Gastrocnemius medialis (tissue), 4 donors: ENCODE measurements at places on chromosomes 16 and 17. TPM values are rescaled to one million over a fixed set of nuclear protein-coding genes. Genes with fewer than 3 reads are reported as not detected.
A peak's percentile ranks its signal among the peaks of the same experiment; 100 is the strongest.

DNA sequence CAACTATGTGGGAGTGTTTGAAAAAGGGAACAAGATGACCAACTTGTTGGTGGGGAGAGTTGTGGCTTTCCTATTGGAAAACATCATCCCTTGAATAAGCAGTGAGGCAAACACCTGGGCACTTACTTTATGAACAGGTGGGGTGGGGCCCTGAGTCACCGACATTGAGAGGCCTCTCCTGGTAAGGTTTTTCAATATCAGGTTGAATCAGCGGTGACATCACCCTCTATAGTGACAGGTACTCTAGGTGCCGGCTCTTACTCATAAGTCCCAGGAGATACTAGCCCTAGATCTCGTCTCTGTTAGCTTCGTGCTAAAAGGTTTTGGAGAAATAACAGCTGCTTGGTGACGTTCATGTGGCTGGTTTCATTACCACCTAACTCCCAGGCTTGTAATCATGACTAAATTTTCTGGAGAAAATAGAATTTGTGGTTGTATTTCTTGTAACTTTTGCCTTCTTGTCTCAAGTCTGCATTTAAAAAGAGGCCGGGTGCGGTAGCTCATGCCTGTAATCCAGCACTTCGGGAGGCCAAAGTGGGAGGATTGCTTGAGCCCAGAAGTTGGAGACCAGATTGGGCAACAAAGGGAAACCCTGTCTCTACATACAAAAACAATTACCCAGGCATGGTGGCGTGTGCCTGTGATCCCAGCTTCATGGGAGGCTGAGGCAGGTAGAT, 19.3 kb downstream of the CDH1 start:
- H3K36me3 ChIP-seq: no peaks in the 10 kb centered on the region
- H3K4me1 ChIP-seq: no peaks in the 10 kb centered on the region
- no peak overlapping the region for H3K27ac ChIP-seq
- DNase-seq: no peak

- no peaks in the 10 kb centered on the region for H3K4me1 ChIP-seq
- no peaks in the 10 kb centered on the region for H3K27me3 ChIP-seq
- no peaks in the 10 kb centered on the region for H3K36me3 ChIP-seq
- DNase-seq: no peak
- no peak overlapping the region for H3K4me3 ChIP-seq
Observed at GRCh38 chr17:71505981-71506380, 614.8 kb upstream of the SOX9 start.

The IL32 gene
- 50.2 TPM for total RNA-seq

- H3K36me3 ChIP-seq: peaks cover 73% of the 10 kb centered on the region
- H3K4me3 ChIP-seq: peak overlapping the region; percentile 34
Observed at GRCh38 chr16:68563631-68564381, 24.7 kb downstream of the ZFP90 start.

GRCh38 chr17:33009636-33010035, 18.0 kb downstream of the SPACA3 start:
- H3K27me3 ChIP-seq: no peaks in the 10 kb centered on the region
- no peaks in the 10 kb centered on the region for H3K36me3 ChIP-seq
- H3K4me3 ChIP-seq: no peak overlapping the region
- no peak overlapping the region for H3K27ac ChIP-seq

- DNase-seq: no peak
- H3K27me3 ChIP-seq: no peaks in the 10 kb centered on the region
- no peak overlapping the region for H3K27ac ChIP-seq
- H3K36me3 ChIP-seq: no peaks in the 10 kb centered on the region
- H3K4me1 ChIP-seq: no peaks in the 10 kb centered on the region
Observed at GRCh38 chr16:47064775-47065174, 79.0 kb downstream of the NETO2 start.

The CD7 gene
- total RNA-seq: not detected

- H3K4me1 ChIP-seq: peaks cover 16% of the 10 kb centered on the region
- no peak for DNase-seq
- no peaks in the 10 kb centered on the region for H3K36me3 ChIP-seq
Observed at GRCh38 chr17:7039832-7040231, 4.0 kb downstream of the SLC16A13 start.

The NLRP1 gene
- total RNA-seq: 3.6 TPM

- H3K4me1 ChIP-seq: no peaks in the 10 kb centered on the region
- no peak for DNase-seq
- no peaks in the 10 kb centered on the region for H3K36me3 ChIP-seq
Observed at GRCh38 chr17:14791221-14791620, 473.9 kb downstream of the PMP22 start.

- no peaks in the 10 kb centered on the region for H3K36me3 ChIP-seq
- no peak overlapping the region for H3K27ac ChIP-seq
- peaks cover 9% of the 10 kb centered on the region for H3K4me1 ChIP-seq
- no peak overlapping the region for H3K4me3 ChIP-seq
- no peak for DNase-seq
Observed at GRCh38 chr16:58201163-58201562, 3.3 kb upstream of the CSNK2A2 start.

GRCh38 chr16:89409161-89409711, 81.1 kb downstream of the ANKRD11 start:
- H3K36me3 ChIP-seq: no peaks in the 10 kb centered on the region
- no peak for DNase-seq
- no peak overlapping the region for H3K4me3 ChIP-seq
- no peaks in the 10 kb centered on the region for H3K27me3 ChIP-seq
- peak overlapping the region; percentile 82 for H3K27ac ChIP-seq

DNA sequence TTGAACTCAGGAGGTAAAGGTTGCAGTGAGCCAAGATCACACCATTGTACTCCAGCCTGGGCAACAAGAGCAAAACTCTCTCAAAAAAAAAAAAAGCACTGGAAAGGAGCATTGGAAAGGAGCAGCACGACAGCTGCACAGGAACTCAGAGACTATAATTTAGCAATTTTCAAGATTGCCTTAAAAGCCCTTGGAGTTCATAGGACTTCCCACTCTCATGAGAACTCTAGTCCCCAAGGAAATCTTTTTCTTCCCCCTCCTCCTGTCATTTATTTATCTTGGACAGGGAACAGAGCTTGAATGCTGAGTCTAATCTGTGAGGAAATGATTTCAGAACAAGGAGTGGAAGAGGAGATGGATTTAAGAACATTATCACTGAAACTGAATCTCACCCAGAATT, 69.0 kb downstream of the PLXDC1 start:
- H3K27me3 ChIP-seq: no peaks in the 10 kb centered on the region
- H3K27ac ChIP-seq: peak overlapping the region; percentile 61
- H3K4me1 ChIP-seq: peaks cover 19% of the 10 kb centered on the region
- no peak overlapping the region for H3K4me3 ChIP-seq

The RASD1 gene
- 264 TPM for total RNA-seq

DNA sequence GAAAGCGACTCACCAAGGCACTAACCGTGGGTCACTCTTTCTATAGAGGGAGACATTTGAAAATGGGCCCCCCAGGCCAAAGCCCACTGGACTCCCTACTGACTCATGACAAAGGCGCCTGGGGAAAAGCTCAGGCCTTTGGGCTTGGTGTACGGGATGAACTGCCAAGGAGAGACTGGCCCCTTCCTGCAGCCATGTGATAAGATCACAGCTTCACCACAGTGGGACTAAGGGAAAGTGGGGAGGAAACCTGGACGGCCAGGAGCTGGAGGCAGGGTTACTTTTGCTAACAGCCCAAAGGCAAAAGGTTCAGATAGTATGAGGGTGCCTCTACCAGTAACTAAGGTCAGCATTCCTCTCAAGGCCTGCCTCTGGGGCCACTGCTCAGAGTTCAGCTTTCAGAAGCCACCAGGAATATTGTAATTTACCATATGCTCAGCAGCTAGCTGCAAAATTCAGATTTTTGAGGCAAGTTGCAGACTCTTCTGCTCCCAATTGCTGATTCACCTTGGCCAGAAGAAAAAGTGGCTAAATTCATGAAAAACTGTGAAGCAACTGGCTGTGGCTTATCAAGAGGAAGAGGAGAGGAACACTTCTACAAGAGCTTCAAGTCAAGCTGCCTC, 37.1 kb upstream of the SLC25A19 start:
- H3K4me1 ChIP-seq: peaks cover 8% of the 10 kb centered on the region
- no peak overlapping the region for H3K27ac ChIP-seq
- no peak overlapping the region for H3K4me3 ChIP-seq
- no peaks in the 10 kb centered on the region for H3K27me3 ChIP-seq
- H3K36me3 ChIP-seq: peaks cover 6% of the 10 kb centered on the region

The HOXB1 gene
- total RNA-seq: not detected

GRCh38 chr16:81808933-81809480, 29.9 kb downstream of the PLCG2 start:
- H3K4me1 ChIP-seq: no peaks in the 10 kb centered on the region
- no peak overlapping the region for H3K27ac ChIP-seq
- H3K36me3 ChIP-seq: no peaks in the 10 kb centered on the region

The STH gene
- not detected for total RNA-seq

DNA sequence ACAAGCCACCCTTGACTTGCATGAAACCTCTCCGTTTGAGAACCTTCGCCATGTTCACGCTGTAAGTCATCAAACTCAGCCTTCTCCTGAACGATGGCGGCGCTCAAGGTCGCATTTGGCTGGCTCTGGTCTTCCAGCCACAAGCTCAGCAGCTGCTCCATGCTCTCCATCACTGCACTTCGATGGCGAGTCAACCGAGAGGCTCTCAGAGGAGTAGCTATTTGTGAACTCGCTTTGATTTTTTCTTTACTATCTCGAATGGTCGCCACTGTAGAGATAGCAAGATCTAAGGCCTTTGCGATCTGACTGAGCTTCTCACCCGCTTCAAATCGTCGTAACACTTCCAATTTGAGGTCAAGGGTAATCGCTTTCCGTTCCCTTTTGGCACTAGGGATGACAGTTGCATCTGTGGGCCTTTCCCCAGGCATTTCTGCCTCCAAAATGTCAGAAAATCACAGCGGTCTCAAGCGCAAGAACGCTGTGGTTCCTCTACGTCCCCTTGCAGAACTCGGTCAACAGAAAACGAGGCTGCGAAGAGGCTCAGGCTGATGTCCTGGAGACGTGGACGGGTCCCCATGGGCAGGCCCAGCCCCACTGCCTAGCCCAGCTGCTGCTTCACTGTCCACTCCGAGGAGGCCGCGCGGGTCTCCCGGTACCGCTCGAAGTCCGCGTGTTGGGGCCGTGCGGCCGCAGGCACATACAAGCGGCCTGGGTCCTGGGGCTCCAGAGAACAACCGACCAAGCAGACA, 23.1 kb downstream of the DEF8 start:
- no peaks in the 10 kb centered on the region for H3K36me3 ChIP-seq
- peak overlapping the region; percentile 100 for H3K4me3 ChIP-seq
- peak overlapping the region; percentile 98 for H3K27ac ChIP-seq
- DNase-seq: peak; percentile 27

DNA sequence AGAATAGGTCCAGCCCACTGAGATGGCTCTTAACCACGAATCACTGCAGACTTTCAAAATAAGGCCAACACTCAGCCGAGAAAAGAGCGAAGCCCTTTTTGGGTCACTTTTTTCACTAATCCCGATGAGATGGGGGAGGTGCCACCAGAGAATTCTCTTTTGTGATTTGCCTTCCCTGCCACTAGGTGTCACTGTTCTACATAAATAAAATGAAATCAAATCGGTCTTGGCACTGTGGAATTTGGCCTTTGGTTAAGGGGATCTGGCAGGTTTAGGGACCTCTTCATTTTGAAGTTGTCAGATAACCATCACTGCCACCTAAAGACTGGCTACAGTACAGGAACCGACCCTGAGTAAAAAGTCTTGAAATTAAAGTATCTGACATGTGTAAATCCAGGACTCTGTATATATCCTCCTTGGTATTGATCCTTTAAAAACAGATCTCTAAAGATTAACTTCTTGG, 147.0 kb downstream of the HS3ST4 start:
- no peak overlapping the region for H3K4me3 ChIP-seq
- H3K27me3 ChIP-seq: no peaks in the 10 kb centered on the region
- no peak overlapping the region for H3K27ac ChIP-seq
- DNase-seq: no peak

DNA sequence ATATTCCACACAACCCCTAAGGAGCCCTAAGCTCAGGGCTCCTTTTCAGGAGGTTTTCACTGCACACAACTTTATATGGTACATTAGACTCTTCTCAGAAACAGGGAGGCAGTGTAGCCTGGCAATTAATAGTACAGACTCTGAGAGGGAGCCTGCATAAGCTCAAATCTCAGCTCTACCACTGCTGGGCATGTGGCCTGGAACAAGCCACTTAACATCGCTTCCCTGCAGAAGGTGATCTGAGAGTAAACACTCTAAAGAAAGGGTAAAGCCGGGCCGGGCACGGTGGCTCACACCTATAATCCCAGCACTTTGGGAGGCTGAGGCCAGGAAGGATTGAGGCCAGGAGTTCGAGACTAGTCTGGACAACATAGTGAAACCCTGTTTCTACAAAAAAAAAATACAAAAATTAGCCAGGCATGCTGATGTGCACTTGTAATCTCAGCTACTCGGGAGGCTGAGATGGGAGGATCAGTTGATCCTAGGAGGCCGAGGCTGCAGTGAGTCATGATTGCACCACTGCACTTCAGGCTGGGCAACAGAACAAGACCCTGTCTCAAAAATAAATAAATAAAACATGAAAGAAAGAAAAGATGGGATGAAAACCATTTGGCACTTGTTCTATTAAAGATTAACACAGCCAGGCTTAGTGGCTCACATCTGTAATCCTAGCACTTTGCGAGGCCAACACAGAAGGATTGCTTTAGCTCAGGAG, 70.7 kb upstream of the DNAJA2 start:
- H3K4me1 ChIP-seq: no peaks in the 10 kb centered on the region
- DNase-seq: no peak
- H3K36me3 ChIP-seq: no peaks in the 10 kb centered on the region
- H3K27me3 ChIP-seq: no peaks in the 10 kb centered on the region
- no peak overlapping the region for H3K27ac ChIP-seq

DNA sequence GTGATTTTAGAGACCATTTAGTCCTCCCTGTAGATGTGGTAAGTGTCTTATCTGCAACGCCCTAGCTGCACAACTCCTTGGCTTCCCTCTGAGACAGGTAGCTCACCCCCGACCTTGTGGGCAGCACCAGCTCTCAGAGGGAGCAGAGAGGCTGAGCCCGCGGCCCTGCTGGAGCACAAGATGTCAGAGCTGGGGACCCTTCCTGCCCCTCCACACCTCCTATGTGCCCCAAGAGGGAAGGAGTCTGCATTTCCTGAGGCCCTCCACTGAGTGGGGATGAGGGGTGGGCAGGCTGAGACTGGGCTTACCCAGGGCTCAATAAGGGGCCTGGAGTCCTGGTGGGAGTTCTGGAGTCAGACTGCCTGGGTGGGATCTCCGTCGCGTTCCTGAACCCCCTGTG, 12.2 kb upstream of the ADGRG1 start:
- no peak overlapping the region for H3K27ac ChIP-seq
- no peak overlapping the region for H3K4me3 ChIP-seq

- DNase-seq: no peak
- no peak overlapping the region for H3K4me3 ChIP-seq
- no peaks in the 10 kb centered on the region for H3K27me3 ChIP-seq
- H3K36me3 ChIP-seq: no peaks in the 10 kb centered on the region
Observed at GRCh38 chr17:41151525-41151924, 1.9 kb upstream of the KRTAP4-5 start.

- H3K4me1 ChIP-seq: peaks cover 16% of the 10 kb centered on the region
- DNase-seq: no peak
- peak overlapping the region; percentile 72 for H3K27ac ChIP-seq
- peak overlapping the region; percentile 50 for H3K4me3 ChIP-seq
Observed at GRCh38 chr17:18224387-18225120, 881 bp upstream of the LLGL1 start.

The C1QTNF1 gene
- total RNA-seq: 22.6 TPM

The ZNF469 gene
- 0.16 TPM for total RNA-seq

GRCh38 chr17:47252209-47252608, 1.4 kb upstream of the ITGB3 start:
- H3K4me1 ChIP-seq: peaks cover 3% of the 10 kb centered on the region
- no peak overlapping the region for H3K4me3 ChIP-seq
- H3K36me3 ChIP-seq: no peaks in the 10 kb centered on the region
- H3K27ac ChIP-seq: no peak overlapping the region
- peaks cover 15% of the 10 kb centered on the region for H3K27me3 ChIP-seq
- DNase-seq: no peak

The TEKT1 gene
- total RNA-seq: not detected
